CD4-positive, alpha-beta T cell treated with Interleukin-2 at 100 ng/mL for 4 hours (primary cell): ENCODE measurements at places on chromosomes 7 and 10.
A peak's percentile ranks its signal among the peaks of the same experiment; 100 is the strongest.

GRCh38 chr10:75475460-75476182, 44.2 kb downstream of the LRMDA start:
- no peak for DNase-seq

DNA sequence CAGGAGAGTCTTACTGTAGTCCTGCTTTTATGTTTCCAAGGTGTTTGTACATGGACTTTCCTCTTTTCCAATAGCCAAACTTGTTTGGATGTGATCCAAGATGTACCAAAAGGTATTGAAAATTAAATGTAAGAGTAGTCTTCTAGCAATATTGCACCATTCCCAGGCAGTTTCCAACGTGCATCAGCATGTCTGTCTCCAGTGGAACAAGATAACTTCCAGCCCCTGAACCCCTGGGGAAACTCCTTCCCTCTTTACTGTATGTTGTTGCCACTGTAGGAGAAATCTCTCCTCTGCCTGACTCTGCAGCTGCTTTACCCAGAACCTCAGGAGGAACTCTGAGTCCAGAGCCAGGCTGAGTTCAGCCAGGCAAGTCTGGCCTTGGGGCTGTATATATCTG, 18.5 kb downstream of the ARMC10 start:
- DNase-seq, result no peak

DNA sequence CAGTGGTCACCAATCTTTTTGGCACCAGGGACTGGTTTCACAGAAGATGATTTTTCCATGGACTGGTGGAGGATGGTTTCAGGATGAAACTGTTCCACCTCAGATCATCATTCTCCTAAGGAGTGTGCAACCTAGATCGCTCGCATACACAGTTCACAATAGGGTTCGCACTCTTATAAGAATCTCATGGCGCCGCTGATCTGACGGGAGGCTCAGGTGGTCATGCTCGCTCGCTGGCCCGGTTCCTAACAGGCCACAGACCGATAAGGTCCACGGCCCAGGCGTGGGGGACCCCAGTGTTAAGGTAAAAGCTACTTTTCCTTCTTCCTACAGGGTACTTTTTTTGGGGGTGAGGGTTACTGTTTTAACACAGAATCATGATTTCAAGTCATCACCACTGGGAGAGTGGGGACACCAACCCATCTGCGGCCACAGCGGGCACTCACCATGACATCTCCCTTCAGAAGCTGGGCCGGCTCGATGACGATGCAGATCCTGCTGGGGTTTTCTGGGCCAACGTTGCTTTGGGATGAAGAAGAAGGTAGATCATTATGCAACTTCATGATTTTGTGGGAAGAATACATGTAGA, 170.5 kb downstream of the TNS3 start:
- no peak for DNase-seq

DNA sequence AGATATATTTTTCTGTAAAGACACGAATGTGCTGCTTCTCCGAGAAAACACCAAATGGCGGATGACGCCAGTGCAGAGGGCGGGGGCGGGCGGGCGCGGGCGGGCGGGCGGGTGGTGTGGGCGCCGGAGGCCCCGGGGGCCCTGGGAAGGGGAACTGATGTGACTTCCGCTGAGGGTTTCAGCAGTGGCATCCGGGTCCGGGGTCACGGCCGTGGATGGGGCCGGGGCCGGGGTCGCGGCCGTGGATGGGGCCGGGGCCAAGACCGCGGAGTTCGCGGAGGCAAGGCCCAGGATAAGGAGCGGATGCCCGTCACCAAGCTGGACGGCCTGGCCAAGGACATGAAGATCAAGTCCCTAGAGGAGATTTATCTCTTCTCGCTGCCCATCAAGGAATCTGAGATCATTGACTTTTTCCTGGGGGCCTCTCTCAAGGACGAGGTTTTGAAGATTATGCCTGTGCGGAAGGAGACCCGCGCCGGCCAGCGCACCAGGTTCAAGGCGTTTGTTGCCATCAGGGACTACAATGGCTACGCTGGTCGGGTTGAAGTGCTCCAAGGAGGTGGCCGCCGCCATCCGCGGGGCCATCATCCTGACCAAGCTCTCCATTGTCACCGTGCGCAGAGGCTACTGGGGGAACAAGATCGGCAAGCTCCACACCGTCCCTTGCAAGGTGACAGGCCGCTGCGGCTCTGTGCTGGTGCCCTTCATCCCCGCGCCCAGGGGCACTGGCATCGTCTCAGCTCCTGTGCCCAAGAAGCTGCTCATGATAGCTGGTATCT, 20.3 kb upstream of the IGF2BP3 start:
- DNase-seq, result peak; percentile 54

- DNase-seq, result no peak
These were observed 178.9 kb downstream of the GRID1 start for GRCh38 chr10:86187499-86188239.

- no peak for DNase-seq
These were observed 126.2 kb upstream of the ACBD5 start for GRCh38 chr10:27366769-27367168.

DNA sequence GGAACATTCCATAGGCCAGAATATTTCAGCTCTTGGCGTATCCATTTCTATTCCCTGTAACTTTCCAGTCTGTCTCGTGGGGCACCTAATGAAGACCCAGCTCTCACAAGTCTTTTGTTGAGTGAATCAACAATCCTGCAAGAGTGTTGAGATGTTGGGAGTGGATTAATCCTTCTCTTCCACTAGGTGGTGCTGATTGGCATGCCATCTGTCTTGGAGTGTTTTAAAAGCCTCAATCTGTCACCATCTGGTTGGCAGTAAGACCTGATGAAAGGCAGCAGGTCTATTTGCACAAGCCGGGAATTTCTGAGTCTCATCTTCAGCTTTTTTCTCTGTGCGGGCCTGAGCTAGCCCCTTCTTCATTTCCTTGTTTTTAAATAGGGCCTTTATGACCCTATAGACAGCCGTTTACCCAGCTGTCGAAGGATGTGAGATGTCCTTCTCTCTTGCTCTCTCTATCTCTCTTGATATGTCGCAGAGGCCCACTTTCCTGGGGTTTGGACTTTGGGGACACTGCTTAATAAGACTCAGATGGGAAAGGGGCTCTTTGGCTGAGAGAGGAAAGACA, 180.5 kb downstream of the ZNF365 start:
- peak; percentile 38 for DNase-seq

DNA sequence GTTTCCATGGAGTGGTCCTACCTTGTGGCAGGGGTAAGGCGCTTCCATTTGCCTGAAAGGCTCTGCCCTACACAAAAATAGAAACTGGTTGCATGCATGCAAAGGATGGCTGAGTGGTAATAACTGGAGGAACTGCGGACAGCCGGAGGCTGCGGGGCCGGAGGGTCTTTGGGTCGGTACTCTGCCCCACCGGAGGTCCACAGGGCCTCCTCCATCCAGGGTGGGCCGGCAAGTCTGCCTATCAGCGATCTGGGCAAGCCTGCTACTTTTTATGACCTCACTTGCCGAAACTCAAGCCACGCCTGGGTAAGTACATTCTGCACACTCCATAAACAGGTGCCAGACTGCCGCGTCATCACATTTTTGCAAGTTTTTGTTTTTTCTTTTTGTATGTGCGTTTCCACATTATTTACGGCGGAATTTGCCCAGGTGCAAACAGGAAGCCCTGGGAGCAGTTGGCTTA, 30.0 kb downstream of the TACC2 start:
- no peak for DNase-seq

DNA sequence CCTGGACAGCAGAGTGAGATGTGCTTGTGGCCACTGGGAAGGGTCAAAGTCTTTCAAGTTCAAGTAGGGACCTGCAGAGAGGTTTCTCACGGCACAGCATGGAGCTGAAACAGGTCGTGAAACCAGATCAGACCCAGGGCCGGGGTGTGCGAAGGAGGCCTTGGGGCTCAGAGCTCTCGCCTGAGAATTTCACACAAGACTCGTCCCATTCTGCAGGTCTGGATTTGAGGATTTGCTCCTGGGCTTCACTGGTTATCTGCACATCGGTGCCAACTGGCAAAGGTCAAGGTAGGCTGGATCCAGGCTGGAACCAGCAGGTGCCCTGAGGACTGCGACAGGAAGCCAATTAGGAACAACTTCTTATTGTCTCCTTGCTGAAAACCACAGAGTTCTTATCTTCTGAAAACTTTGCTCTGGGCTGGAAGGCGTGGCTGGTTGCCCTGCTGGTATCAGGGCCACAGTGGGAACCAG, 24.0 kb upstream of the GTF2I start:
- DNase-seq, result no peak
